Spleen (tissue), 13 donors: ENCODE measurements at places on chromosomes 11 and 22.

DNA sequence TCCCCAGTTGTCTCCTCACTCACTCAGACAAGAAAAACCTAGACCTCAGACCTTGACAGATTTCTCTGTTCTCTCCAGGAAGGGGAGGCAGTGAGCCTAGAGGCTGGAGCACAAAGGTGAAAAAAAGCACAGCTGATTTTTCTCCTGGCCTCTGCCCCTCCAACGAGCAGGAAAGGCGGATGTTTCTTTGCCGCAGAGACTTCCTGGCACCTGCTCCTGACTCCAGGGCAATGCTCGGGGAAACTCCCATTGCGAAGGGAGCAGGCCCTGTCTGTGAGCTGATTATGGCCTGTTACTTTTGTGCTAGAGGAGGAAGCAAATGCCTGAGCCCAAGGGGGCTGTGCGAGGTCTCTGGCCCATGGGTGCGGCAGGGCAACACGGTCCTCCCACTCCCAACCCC is 25.4 kb downstream of the MS4A10 start:
- no peak for DNase-seq

- no peak for DNase-seq
Observed at GRCh38 chr11:29627541-29627940, 389.3 kb downstream of the KCNA4 start.

- DNase-seq: no peak
Observed at GRCh38 chr11:6667733-6668374, 12.2 kb upstream of the DCHS1 start.

- DNase-seq: no peak
Observed at GRCh38 chr22:31750365-31751284, 693 bp upstream of the PRR14L start.

GRCh38 chr11:96384156-96384555 is 5.6 kb downstream of the CCDC82 start:
- no peak for DNase-seq

DNA sequence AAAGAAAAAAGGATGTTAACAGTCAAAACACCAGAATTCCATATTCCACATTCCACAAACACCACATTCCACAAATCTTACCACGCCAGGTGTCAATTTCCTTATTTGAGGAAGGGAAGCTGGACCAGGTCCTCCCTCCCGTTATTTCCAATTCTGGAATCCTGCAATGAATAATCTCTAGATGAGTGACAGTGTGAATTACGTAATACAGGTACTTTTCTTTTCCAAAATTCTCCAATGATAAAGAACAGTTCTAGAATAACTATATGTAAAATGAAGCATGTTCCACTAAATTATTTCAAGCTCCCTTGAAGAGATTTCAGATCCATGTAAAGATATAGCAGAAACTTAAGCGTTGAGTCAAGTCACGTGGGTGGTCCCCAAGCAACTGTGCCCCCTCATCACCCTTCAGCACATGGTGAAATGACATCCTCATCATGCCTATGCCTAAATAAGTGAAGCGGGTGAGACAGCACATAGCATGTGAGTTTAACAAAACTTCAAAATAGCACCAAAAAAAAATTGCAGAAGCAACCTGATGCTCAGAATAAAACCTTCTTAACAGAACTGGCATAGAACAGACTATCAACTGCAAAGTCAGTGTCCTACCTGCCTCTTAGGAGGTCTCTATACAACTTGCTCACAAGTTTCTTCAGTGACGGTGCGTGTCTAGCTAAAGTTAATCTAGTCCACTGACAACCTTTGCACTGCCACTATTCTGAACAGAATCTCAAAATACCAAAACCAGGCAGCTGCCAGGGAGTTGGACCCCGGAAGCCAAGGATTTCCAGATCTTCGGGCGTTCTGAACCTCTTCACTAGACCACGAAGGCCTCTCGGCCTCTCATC is 876 bp downstream of the NFRKB start:
- no peak for DNase-seq

DNA sequence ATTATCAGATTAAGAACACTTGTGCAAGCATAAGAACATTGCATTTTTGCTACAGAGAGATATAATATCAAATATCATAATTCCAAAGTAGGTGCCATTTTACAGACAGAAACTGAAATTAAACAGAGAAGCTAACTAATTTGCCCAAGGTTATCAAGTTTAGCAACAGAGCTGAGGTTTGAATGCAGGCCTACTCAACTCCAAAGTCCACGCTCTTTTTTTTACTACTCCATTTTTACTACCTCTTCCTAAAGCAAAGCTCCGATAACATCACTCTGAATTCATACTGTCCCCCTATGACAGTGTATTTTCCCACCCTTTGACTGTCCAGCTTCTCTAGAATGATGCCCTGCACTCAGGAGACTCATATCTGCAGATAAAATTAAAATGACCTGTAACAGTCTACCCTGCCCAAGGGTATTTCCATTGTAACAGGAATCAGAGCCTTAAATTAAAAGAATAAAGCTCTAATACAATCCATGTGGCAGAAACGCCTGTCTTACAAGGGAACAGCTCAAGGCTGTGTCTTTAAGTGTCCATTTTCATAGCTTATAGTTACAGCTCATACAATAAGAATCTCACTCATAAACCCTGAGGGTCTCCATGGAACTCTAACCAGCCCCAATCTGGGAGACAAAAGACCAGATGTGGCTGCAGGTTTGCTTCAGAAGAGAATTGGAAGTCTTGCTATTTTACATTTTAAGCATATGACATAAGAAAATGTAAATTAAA is 36.8 kb downstream of the ALG9 start:
- no peak for DNase-seq

DNA sequence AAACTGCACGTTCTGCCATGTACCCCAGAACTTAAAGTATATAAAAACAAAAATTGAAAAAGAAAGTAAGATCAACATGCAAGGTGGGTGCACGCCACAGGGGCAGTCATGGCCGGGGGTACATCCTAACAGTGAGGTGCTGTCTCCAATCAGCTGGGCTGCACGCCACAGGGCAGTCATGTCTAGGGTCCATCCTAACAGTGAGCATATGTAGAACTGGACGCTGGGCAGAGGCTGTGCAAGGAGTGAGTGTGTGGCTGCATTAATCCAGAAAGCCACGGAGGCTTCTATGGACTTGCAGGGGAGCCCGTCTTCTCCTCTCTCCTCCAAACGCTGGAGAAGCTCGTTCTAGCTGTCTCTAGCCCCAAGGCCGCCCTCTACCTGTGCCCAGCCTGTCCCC is 1105.0 kb downstream of the BRD1 start:
- DNase-seq: peak; percentile 62

GRCh38 chr11:78821371-78822306 is 247.0 kb upstream of the NARS2 start:
- no peak for DNase-seq

GRCh38 chr11:2864901-2865300 is 20.7 kb downstream of the CDKN1C start:
- no peak for DNase-seq

DNA sequence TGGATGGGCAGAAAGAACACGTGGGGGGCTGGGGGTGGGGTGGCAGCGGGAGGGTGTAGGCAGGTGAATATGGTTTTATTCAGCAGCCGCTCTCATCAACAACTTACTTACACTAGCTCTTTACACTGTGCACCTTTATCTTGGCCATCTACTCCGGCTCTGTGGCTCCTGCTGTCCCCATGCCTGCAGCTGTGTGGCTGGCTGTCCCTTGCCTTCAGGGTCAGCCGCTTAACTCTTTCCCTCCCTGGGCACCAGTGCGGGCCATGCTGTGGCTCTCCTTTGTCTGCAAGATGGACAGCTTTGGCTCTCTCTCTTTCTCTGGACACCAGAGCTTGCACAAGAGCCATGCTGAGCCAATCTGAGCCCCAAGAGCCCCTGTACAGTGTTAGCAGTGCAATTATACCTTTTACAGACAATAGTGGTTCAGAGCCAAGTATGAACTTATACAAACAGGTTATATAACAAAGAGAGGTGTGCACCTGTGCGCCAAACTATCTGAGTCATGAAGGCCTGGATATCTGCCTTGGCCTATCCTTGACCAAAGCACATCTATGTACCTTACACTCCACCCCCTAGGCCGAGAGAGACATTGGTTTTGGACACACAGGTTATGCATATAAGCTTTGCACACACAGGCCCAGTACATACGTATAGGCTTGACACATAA is 94.3 kb upstream of the CTSC start:
- no peak for DNase-seq

DNA sequence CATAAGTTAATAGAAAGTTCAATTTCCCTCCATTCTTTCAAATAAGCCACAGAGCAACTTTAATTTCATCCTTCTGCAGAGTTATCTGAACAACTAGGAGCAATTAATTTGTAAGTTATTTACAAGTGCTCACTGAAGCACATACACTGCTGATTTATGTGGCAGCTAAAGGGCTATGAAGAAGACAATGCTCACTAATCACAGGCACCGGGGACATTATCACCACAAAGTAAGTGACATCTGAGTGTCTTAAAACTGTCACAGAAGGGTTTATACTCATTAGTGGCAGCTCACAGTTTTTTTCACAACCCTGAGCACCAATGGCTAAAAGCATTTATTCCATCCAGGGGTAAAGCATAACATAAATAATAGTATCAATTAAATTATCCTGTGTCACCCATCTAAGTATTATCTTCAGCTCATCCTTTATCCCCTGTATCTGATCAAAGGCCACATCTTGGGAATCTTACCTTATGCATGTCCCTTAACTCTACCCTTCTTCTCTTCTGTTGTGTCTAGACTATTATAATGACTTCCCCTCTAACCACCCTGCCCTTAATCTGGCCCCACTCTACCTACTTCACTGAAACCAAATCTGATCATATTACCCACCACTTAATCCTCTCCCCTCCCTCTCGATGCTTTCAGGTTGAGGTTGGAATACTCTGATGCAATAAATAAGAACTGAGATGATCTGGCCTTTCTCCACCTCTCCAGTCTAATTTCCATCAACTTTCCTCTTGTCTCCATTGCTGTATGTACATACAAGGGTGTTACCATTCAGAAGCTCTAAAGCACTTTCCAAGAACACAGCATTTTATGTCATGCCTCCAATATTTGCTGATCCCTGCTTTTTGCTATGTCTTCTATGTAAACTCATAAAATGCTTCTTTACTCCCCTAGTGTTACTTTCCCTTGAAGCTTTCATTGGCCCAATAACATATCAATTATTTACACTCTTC is 252.7 kb downstream of the CASP12 start:
- DNase-seq: no peak

- DNase-seq: no peak
Observed at GRCh38 chr11:46445920-46446771, 54.6 kb upstream of the CHRM4 start.

- DNase-seq: no peak
Observed at GRCh38 chr22:27391092-27391770, 410.3 kb downstream of the MN1 start.

DNA sequence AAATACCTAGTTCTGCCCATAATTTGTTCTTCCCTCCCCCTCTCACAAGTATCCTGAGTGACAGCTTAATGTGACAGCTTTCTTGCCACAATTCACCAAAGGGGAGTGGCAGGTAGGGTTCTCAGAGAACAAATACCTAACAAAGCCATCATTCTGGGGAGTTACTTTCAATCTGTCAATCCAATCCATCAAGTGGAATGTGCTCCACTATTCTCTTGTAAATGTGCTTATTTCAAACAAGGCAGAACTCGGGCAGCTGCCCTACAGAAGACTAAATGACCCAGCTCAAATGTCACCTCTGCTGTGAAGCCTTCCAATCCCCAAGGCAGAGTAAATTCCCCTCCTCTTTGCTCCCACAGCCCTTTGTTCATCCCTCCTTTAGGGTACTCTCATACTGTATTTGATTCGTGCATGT is 27.8 kb downstream of the LGR4 start:
- no peak for DNase-seq

DNA sequence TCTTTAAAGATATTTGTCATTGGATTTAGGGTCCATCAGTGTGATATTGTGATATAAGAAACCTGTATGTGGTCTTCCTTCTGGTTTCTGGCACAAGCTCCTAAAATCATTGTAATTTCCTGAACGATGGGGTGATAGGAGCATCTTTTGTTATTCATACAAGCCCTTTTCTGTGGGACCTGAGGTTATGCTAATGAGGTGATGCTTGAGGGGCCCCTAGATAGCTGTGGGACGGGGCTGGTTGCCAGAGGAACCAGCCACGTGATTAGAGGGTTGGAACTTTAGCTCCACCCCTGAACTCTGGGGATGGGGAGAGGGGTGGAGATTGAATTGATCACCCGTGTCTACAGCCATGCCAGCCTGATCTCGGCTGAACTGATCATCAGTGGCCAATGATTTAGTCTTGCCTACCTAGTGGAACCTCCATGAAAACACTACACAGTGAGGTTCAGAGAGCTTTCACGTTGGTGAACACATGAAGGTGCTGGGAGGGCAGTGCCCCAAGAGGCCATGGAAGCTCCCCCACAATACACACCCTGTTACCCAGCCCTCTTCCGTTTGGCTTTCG is 62.8 kb downstream of the BCR start:
- DNase-seq: no peak

- DNase-seq: no peak
Observed at GRCh38 chr11:80462211-80462610, 1021.4 kb upstream of the TENM4 start.

- no peak for DNase-seq
Observed at GRCh38 chr11:21895686-21896085, 297.2 kb upstream of the ANO5 start.

GRCh38 chr22:40426594-40427333 is 56.4 kb downstream of the SGSM3 start:
- DNase-seq: no peak

- DNase-seq: no peak
Observed at GRCh38 chr22:28406246-28406645, 273.4 kb downstream of the TTC28 start.

- no peak for DNase-seq
Observed at GRCh38 chr22:38712486-38713207, 6.9 kb downstream of the GTPBP1 start.

DNA sequence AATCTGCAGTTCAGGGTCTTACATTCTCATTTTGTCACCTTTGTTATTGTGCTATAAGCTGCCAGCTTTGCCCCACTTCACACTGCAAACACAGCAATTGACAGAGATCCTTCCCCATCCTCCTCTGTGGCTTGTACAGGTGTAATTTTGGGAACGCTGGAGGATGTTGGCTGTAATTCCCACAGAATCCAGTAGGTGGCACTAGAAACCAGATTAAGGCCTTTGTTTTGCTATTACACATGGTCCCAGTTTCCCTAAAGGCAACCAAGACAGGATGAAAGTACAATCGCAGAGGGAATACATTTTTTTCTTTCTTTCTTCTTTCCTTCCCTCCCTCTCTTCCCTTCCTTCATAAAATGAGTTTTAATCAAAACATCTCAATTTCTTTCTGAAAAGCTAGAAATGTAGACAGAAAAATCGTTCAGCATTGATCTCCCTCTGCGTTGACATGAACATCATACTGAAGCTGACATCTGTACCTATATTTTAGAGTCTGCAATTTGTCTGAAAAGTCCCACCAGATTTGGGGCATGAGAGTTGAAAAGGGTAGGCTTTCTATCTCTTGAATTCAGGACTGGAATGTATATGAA is 21.3 kb upstream of the NELL1 start:
- no peak for DNase-seq
